ENCODE measurements at places on chromosomes 5 and 9.
A peak's percentile ranks its signal among the peaks of the same experiment; 100 is the strongest.

DNA sequence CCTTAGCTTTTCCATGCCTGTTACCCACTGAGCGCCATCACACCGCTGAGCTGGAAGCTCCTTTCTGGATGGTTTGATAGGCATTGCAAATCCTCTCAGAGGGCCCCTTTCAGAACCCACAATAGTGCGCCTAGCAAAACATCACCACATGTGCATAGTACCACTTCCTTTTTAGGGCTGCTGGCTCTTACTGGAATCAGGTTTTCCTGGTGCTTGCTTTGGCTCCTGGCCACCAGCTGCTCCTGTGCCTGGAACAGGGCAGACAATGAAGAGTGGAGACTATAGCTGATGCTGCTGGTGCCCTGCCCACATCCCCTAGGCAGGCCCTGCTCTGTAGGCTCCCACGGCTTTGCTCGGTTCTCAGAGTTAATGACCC, 163.6 kb upstream of the SEMA6A start:
- peak; percentile 32 for DNase-seq

- DNase-seq, result no peak
These were observed 94.7 kb upstream of the TRIO start for GRCh38 chr5:14048434-14048833.

DNA sequence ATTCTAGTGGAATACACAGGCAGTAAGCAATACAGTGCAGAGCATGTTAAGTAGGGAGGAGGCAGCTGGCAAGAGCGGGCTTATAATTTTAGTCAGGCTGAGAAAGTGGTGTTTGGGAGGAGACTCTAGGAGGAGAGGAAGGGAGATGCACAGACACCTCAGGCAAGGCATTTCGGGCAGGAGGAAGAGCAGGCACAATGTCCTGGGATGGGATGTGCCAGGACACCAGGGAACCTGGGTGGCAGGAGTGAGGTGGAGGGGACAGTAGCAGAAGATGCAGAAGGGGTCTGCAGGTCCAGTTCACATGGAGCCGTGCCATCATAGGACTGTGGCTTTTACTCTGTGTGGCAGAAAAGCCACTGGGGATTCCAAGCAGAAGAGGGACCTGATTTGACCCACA, 143.7 kb upstream of the FSTL4 start:
- DNase-seq, result no peak

DNA sequence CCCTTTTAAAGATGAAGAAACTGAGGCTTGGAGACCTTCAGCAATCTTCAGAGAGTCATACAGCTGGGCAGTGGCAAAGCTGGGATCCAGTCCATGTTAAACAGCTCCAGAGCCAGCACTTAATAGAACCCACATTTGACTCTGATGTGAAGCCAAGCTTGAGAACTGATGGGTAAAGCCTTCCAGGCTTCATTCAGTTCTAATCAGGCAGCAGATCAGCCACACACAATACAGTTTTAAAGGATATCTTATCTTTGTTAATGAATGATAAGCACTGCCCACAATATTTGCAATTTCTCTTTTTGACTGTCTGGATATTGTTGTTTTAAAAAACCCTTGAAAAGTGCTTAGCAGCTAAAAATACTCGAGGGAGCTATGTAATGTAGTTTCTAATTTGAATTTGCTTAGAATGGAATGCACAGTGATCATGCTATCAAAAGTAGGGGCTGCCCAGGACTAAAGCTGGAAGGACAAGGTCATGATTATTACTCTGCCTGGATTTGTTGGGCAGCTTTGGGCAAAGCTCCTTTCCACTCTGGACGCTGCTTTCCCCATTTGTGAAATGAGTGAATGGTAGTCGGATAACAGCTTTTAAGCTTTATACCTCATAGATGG, 31.3 kb upstream of the HTR4 start:
- no peak for DNase-seq
